Thyroid gland (tissue), 4 donors: ENCODE measurements at places on chromosomes 2 and 18.

DNA sequence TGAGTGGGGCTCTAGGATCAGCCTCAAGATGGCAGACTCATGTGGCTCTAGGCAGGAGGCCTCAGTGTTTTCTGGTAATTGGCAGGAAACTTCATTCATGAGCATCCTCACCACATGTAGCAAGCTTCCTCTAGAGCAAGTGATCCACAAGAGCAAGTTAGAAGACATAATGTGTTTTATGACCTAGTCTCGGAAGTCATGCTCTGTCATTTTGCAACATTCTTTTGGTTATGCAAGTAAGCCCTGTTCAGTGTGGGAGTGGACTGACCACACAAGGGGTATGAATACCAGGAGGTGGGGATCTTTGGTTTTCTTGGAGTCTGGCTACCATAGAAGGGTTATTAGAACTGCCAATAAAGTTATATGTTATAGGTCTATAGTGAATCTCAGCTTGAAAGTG lies 66.8 kb upstream of the STK39 start:
- DNase-seq, result no peak
- no peak overlapping the region for H3K4me3 ChIP-seq
- no peak overlapping the region for H3K27ac ChIP-seq
- H3K36me3 ChIP-seq, result no peaks in the 10 kb centered on the region
- H3K27me3 ChIP-seq, result no peaks in the 10 kb centered on the region

DNA sequence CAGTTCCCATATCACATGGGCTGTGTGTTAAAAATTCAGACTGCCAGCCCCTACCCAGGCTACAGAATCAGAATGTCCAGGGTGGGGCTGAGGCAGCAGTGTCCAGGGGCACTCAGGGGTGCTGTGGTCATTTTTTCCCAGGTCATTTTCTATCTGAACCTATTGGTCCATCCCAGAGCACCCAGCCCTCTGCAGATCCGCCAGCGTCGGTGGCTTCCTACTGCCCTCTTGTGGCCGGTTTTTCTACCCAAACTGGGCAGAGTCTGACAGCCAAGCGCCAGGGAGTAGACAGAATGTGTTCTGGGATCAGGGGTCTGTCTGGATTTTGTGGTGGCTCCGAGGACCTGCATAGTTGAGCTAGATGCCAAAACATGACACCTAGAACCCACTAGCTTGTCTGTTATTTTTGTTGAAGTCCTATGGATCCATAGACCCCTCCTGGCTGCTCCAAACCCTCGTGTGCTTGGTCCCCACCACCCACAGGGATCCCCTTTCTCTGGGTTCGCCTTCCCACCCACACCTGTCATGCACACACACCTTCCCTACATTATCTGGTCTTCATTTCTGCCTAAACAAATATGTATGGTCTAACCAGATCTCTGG lies 34.1 kb upstream of the RMDN2 start:
- no peaks in the 10 kb centered on the region for H3K4me1 ChIP-seq
- no peak overlapping the region for H3K4me3 ChIP-seq
- H3K36me3 ChIP-seq, result no peaks in the 10 kb centered on the region
- no peaks in the 10 kb centered on the region for H3K27me3 ChIP-seq
- no peak overlapping the region for H3K27ac ChIP-seq
- peak; percentile 69 for DNase-seq

DNA sequence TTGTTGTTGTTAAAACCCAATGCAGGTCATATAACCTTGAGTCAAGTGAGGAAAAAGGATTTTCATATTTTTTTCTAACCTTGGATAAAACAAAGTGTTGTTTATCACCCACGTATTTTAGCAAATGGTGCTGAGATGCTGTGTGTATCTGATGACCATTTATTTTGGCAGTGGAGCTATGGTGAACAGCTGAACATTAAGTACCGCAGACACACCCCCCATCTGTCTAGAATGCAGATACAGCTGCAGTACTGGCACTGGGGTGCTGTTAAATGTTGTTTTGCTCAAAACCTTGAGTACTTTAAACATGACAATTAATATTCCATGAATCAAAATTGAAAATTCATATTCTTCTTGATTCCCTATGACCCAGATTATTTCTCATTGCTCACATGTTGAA lies 773.3 kb upstream of the SLC39A10 start:
- no peaks in the 10 kb centered on the region for H3K4me1 ChIP-seq
- no peak overlapping the region for H3K4me3 ChIP-seq
- H3K36me3 ChIP-seq, result no peaks in the 10 kb centered on the region
- DNase-seq, result no peak

- H3K27me3 ChIP-seq, result no peaks in the 10 kb centered on the region
- H3K4me3 ChIP-seq, result no peak overlapping the region
Measured at GRCh38 chr18:22765896-22766295, 167.2 kb upstream of the RBBP8 start.

DNA sequence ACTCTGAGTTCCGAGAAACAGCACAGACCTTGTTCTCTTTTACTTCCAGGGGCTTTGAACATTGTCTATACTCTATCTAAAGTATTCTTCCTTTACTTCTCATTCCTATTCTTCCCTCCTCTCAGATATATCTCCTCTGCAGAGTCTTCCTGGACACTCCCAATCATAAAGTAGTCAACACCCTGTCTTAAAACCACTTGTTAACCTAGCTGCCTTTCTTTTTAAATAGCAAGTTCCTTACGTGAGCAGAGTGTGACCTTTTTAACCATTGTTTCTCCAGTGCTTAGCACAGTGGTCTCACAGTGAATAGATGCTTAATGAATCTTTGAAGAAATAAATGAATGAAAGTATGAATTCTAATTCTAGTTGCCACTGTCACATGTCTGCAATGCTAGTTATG lies 47.4 kb downstream of the PTRHD1 start:
- H3K4me1 ChIP-seq, result peaks cover 13% of the 10 kb centered on the region
- DNase-seq, result no peak
- no peak overlapping the region for H3K27ac ChIP-seq
- no peaks in the 10 kb centered on the region for H3K36me3 ChIP-seq
